Astrocyte of the spinal cord (primary cell): ENCODE measurements at places on chromosomes 2 and 18.

DNA sequence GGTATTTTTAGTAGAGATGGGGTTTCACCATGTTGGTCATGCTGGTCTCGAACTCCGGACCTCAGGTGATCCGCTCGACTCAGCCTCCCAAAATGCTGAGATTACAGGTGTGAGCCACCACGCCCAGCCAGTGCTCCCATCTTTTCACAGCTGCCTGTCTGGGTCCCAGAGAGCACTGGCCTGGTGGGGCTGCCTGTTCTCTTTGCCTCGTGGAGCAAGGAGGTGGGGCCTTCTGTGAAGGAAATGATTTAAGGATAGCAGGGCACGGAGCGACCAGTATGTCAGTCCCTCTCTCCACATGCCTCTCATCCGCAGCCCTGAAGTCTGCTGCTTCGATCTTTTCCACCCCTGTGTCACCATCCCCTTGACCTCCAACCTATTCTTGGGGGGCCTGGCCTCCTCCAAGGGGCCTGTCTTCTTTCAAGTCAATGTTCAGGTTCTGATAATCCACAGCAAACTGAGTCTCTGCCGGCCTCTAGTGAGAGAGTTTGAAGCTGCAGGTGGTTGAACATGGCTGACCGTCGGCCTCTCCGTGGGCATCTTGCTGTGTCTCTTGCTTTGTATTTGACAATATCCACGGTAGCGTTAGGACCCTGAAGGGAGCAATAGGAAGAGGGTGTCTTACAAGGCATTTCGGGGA, 28.2 kb upstream of the GIGYF2 start:
- DNase-seq = peak; percentile 24

DNA sequence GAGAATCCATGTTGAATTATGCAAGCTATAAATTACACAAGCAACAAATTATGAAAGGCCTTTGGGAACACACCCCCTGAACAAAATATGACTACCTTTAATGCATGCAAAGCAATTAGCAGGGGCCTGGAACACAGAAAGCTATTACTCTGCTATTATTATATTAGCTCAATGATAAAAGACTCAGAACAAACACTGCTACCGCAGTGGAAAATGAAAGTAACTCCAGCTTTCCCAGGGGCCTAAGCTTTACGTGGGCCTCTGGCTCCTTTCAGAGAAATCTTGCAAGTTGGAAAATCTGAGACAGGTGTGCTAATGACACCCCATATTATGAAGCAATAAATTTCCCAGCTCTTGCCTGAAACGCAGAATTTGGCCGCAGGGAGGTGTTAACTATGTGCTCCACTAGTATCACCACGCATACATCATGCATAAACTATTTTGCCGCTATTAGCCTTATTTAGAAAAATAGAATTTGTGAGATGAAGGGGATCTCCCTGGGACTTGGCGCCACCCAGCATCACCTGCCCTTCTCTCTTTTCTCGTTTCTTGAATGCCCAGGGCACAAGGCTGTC, 321.6 kb upstream of the LYPD1 start:
- DNase-seq = no peak

DNA sequence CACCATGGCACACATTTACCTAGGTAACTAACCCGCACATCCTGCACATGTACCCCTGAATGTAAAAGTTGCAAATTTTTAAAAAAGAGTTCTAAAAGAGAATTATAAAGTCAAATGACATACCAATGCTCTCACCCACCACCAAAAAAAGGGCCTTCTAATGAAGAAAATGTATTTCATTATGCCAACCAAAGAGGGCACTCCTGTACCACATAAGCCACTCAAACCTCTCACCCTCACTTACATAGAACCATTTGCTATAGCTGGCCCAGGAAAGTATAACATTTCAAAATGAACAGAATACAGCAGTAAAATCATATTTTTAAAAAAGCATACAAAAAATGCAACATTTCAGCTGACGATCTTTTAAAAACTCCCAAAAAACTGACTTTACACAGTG, 241.5 kb upstream of the PKDCC start:
- no peak for DNase-seq

- no peak for DNase-seq
Measured at GRCh38 chr2:41894563-41895333, 153.1 kb upstream of the PKDCC start.

GRCh38 chr2:53913721-53914120, 54.0 kb upstream of the GPR75 start:
- DNase-seq = peak; percentile 47

DNA sequence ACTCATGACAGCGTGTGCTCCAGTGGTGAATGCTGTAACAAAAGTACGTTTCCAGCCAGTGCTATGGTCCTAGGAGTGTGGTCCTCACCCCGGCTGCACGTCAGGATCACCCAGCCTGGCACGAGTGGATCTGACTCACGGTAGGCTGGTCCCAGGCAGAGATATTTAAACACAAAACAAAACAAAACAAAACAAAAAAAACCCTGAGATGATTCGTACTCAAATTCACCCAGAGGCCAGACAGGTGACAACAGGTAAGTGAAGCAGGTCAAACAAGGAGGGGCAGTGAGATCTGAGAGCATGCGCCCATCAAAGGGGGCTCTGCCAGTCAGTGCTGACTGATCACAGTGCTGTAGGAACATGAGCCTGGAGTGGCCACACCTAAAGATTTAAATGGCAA, 43.2 kb downstream of the C2orf76 start:
- DNase-seq = no peak

GRCh38 chr2:96773922-96774321, 13.2 kb downstream of the CNNM4 start:
- no peak for DNase-seq

- peak; percentile 75 for DNase-seq
Measured at GRCh38 chr2:234587341-234588053, 90.6 kb upstream of the ARL4C start.

DNA sequence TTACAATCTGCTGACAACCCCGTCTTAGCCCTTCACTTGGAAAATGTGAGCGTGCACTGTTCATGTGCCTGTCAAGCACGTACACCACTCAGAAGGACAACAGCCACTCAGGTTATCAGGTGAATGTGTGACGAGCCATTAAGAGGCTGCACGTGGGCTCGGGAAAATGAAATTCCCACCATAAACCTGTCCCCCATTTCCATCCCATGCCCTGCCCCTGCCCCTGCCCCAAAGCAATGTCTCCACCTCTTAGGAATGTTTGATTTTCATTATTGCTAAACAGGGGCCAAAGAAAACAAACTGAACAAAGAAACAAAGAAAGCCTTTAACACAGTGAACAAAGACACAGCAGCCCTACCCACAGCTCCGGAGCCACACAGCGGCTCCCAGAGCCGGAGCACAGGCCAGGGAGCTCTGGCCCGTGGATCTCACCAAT, 90.5 kb downstream of the TMEM18 start:
- no peak for DNase-seq

DNA sequence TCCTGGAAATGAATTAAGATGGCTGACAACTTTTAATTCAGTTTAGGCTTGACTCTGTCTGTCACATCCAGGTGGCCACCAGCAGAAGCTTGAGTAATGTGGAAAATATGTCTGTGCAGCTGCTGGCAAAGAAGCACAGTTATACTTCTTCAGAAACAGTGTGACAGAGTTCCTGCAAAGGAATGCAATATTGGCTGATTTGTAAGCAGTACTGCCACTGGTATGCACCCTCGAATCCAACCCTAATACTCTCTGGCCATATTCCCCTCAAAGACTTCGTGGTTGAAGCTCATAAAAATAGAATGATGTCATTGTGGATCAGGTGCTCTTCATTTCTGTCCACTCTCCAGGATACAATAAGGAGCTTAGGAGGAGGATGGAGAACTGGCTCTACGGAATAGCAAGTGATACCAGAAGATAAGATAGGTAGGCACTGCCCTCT, 86.2 kb downstream of the METTL8 start:
- DNase-seq = peak; percentile 92

GRCh38 chr18:57943723-57944122, 100.3 kb upstream of the NEDD4L start:
- peak; percentile 84 for DNase-seq

DNA sequence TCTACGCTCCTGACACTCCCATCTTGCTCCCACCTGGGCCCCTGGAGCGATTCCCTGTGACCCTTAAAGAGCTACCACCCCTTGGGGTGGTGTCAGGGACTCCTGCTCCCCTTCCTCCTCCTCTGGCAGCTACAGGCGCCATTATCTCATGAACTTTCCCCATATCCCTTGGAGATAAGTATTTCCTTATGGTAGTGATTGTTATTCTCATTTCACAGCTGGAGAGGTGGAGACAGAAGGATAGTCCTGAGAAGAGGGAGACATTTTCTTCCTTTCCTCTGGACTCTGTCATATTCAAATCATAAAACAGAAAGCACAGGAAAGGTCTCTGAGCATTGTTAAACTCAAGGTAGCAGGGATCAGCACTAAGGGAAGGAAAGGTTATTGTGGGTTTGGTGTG, 34.6 kb downstream of the RDH14 start:
- DNase-seq = no peak

GRCh38 chr2:44348400-44348799, 12.9 kb downstream of the PREPL start:
- DNase-seq = peak; percentile 55

- DNase-seq = peak; percentile 17
Measured at GRCh38 chr18:48238206-48238605, 171.0 kb downstream of the ZBTB7C start.

DNA sequence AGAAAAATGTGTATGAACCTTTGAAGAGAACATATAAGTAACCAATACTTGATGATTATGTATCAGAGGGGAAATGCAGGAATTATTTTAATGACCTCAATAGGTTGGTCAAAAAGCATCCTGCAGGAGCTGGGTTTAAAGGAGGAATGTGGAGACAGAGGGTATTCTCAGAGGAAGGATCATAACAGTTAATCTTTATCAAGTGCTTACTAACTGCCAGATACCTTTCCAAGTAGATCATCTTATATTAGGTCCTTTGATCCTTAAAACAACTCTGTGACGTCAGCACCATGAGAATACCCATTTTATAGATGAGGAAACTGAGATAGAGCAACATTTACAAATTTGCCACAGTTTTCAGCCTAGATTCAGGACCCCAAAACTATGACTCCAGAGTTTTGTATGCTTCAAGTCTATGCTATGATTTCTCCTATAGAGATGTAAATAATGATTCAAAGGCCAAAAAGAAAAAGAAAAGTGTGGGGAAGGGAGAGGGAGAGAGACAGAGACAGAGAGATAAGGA, 3.0 kb downstream of the RFTN2 start:
- DNase-seq = no peak

DNA sequence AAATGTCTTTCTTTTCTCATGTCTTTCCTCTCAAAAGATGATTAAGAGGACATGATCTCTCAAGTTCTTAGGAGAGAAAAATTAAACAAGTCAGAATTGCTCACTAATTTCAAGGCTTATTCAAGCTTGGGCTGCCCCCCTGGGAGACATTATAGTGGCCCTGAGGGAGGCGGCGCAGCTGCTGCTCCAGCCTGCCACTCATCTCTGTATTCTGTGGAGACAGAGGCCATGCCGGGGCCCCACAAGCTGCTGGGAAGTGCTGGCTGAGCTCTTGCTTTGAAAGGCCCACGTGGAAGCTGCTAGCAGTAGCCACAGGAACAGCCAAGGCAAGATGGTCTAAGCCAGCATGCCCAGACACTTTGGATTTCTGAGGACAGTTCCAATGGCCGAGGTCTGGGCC, 267.4 kb downstream of the LNPK start:
- DNase-seq = no peak

DNA sequence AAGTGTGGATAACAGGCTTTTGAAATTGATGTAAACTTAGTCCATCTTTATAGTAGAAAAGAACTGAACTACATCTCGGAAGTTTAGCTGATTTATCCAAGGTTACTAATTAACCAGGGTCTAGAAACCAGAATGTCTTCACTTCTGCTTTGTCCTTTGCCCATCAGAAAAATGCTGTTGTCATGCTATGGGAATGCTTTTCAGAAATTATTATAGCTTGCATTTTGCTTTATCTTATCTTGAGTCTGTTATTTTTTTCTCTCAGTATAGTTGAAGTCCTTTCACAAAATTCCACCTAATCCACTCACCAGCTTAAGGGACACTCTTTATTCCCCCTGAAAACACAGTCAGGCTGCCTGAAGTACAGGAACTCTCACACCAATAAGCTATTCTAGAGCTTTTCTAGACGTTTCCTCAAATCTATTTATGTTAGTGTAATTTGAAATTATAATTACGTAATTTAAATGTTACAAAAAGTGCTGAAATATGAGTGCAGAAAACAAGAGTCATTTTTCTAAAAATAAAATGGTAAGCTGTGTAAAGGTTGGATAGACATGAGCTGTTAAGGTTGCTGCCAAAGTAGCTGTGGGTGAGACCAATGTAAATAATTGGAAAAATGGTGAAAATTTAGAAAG, 456.3 kb downstream of the TGIF1 start:
- DNase-seq = no peak

GRCh38 chr18:25875551-25876240, 214.7 kb downstream of the SS18 start:
- no peak for DNase-seq

GRCh38 chr2:98454500-98455235, 10.0 kb downstream of the INPP4A start:
- peak; percentile 9 for DNase-seq

GRCh38 chr2:33436083-33436482, 40.4 kb upstream of the RASGRP3 start:
- DNase-seq = no peak

DNA sequence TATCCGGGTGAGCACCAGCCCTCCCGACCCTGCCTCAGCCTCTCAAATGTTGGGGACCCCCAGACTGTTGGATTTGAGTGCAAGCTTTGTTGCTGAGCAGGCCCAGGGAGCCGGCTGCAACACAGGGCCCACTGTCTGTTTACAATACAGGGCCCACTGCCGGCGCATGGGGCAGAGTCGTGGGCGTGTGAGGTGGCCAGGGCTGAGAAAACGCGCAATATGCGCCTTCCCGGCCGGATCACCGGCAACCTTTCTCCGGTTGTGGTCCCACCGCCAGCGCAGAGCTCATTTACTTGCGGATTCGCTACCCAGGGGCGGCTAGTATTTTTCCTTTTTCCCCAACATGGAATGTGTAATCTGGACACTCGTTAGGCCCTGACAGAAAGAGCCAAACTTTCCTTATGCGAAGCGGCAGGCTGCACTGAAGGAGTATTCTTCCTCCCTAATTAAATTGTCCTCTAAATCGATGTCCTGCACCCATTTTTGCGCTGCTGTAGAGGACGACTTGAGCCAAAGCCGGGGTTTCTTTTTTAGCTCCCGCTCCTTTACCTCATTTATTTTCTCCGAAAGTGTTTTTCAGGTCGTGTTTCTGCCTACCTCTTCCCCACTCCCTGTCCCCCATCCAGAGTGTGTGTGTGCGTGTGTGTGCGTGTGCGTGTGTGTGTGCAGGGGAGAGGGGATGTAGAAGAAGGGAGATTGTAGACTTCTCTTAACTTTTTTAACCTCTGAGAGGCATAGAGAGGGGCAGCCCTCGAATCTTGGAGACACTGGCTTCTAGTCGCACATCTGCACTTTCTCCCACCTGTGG, 2.7 kb downstream of the OTX1 start:
- no peak for DNase-seq

GRCh38 chr2:195319112-195319460, 337.9 kb upstream of the SLC39A10 start:
- peak; percentile 70 for DNase-seq
